Posterior cingulate gyrus (tissue), 11 donors: ENCODE measurements at places on chromosomes 7 and 10.

GRCh38 chr10:92502296-92502808, 71.5 kb downstream of the IDE start:
- DNase-seq: no peak

DNA sequence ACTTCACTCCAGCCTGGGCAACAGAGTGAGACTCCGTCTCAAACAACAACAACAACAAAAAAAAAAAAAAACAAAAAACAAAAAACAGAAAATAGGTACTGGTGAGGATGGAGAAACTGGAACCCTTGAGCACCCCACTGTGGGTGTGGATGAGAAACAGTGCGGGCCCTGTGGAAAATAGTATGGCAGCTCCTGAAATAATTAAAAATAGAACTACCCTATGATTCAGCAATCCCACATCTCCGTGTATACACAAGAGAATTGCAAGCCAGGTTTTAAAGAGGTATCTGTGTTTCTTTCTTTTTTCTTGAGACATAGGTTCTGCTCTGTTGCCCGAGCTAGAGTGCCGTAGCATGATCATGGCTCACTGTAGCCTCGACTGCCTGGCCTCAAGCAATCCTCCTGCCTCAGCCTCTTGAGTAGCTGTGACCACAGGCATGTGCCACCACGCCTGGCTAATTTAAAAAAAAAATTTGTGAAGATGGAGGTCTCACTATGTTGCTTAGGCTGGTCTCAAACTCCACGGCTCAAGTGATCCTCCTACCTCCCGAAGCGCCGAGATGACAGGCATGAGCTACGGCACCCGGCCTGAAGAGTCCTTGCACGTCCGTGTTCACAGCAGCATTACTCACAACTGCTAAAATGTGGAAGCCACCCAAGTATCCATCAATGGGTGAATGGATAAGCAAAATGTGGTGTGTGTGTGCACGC, 39.5 kb downstream of the EBF3 start:
- DNase-seq: peak; percentile 2

DNA sequence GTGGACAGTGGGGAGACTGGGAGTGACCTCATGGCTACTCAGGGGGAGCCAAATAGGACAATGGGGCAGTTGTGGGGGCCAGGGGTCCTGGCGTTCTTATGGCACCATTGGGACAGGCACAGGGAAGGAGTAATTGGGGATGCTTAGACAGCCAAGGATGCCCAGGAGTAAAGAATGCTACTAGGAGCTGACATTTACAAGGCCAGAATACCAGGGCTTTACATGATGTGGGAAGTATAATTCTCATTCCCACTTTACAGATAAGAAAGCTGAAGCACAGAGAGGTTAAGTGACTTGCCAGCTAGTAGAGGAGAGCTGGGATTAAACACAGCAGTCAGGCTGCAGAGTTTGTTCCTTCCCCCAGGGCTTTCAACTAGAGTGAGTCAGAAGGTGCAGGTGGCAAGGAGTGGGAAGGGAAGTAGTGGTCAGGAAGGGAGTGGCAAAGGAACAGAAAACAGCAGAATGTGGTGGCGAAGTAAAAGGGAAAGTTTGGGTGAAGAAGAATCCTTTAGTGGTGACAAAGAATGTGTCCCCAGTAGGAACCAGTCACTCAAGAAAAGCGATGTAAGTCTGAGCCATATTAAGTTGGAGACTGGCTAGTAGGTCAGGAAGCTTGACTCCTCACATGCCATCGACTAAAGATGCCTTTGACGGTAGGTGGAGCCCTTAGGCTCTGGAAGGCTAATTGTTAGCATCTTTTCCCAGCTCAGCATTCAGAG, 32.8 kb downstream of the CPVL start:
- no peak for DNase-seq

GRCh38 chr10:49830016-49830415, 67.9 kb upstream of the OGDHL start:
- DNase-seq: no peak

- DNase-seq: no peak
Observed at GRCh38 chr7:132317701-132318351, 258.4 kb downstream of the PLXNA4 start.

DNA sequence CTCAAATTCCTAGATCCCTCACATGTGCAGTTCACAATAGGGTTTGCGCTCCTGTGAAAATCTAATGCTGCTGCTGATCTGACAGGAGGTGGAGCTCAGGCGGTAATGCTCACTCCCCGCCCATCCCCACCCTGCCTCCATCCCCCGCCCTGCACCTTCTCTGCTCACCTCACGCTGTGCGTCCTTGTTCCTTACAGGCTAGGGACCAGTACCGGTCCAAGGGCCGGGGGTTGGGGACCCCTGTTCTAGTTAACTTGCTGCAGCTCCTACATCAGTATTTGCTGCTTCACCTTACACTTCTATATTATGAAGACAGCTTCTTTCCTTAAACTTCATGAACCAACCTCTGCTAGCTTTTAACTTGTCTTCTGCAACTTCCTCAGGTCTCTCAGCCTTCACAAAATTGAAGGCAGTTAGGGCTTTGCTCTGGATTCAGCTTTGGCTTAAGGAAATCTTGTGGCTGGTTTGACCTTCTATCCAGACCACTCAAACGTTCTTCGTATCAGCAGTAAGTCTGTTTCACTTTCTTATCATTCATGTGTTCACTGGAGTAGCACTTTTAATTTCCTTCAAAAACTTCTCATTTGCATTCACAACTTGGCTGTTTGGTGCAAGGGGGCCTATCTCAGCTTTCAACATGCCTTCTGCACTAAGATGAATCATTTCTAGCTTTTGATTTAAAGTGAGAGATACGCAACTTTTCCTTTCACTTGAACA, 1.7 kb upstream of the TNKS2 start:
- peak; percentile 24 for DNase-seq

DNA sequence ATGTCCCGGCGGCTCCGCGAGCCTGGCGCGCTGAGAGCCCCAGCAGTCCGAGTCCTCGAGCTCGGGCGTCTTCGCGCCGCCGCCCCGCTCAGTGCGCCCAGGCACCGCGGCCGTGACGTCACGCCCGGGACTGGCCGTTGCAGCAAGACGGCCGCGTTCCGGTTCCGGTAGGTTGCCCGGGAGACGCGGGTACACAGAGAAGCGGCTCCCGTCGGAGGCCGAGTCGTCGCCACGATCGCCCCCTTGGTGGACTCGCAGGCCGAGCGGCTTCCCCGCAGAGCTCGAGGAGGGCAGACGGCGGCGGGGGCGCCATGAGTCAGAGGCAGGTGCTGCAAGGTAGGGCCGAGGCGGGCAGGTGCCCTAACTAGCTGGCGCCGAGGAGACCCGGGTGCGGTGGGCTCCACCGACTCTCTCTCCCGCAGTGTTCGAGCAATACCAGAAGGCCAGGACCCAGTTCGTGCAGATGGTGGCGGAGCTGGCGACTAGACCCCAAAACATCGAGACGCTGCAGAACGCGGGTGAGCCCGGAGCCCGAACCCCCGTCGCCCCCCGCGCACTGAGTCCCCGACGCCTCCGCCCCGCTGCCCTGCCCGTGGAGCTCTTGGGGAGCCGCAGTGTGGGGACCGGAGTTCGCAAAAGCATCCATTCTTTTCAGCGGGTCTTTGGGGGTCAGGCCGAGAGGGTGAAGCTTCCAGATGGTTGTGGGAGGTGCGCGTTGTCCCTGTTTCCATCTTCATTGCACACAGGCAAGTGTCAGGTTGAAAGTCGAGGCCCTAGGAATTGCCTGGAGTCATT, at the start of gene SPAG6:
Gene SPAG6 (plus strand): TSS at position 196 of the 795 bp plus-strand sequence. CDS start 116 bp downstream, at position 312.
- peak; percentile 67 for DNase-seq

- no peak for DNase-seq
Observed at GRCh38 chr7:96135241-96135640, 186.7 kb downstream of the SLC25A13 start.
